CD8-positive, alpha-beta T cell (primary cell): ENCODE measurements at places on chromosomes 12 and 14.

- no peak for DNase-seq
These were observed at the start of gene STRN3 for GRCh38 chr14:31026077-31026449. TSS of gene STRN3 (minus strand) at chr14:31026379. CDS start at chr14:31026185, 194 bp downstream.

DNA sequence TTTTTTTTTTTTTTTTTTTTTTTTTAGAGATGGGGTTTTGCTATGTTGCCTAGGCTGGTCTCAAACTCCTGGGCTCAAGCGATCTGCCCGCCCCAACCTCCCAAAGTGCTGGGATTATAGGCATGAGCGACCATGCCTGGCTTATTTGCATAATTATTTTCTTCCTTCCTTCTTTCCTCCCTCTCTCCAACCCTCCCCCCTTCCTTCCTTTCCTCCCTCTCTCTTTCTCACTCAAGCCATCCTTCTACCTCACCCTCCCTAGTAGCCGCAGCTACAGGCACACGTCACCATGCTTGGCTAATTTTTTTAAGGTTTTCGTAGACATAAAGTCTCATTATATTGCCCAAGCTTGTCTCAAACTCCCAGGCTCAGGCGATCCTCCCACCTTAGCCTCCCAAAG, 83.8 kb downstream of the PEBP1 start:
- no peak for DNase-seq

DNA sequence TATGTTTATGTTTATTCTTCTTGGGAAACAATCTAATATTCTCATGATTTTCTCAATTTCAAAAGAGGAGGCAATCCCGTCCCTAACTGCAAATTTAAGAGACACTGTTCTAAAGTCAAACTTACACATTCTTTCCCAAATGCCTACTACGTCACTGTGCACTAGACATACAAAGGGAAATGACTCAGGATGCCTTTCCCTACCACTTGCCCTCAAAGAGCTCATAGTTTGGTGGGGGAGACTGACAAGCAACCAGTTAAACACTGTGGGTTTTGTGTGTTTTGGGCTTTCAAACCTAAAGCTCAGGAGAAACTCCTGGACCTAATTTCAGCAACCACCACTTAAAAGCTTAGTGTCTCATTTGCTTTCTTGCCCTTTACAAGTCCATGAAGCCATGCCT, 58.4 kb downstream of the ATP2B1 start:
- DNase-seq = no peak

- no peak for DNase-seq
These were observed 174.4 kb downstream of the TMEM121 start for GRCh38 chr14:105700622-105701288.

DNA sequence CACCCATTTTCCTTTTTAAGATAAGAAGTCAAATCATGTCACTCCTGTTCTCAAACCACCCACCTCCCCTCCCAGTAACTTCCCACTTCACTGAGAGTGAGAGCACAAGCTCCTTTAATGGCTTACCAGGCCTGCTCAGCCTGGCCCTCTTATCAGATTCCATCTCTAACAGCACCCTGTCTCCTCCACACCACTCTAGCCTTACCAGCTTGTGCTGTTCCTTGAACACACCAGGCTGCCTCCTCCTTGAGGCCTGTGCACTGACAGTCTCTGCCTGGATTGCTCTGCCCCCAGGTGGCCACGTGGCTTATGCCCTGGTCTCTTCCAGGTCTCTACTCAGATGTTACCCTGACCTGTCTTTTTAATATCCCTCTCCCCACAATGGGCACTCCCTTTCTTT, 40.1 kb upstream of the EVL start:
- DNase-seq = peak; percentile 13
